ENCODE measurements at places on chromosomes 16 and 17.

GRCh38 chr16:30619638-30620037, 9.4 kb upstream of the ZNF689 start:
- DNase-seq: no peak

DNA sequence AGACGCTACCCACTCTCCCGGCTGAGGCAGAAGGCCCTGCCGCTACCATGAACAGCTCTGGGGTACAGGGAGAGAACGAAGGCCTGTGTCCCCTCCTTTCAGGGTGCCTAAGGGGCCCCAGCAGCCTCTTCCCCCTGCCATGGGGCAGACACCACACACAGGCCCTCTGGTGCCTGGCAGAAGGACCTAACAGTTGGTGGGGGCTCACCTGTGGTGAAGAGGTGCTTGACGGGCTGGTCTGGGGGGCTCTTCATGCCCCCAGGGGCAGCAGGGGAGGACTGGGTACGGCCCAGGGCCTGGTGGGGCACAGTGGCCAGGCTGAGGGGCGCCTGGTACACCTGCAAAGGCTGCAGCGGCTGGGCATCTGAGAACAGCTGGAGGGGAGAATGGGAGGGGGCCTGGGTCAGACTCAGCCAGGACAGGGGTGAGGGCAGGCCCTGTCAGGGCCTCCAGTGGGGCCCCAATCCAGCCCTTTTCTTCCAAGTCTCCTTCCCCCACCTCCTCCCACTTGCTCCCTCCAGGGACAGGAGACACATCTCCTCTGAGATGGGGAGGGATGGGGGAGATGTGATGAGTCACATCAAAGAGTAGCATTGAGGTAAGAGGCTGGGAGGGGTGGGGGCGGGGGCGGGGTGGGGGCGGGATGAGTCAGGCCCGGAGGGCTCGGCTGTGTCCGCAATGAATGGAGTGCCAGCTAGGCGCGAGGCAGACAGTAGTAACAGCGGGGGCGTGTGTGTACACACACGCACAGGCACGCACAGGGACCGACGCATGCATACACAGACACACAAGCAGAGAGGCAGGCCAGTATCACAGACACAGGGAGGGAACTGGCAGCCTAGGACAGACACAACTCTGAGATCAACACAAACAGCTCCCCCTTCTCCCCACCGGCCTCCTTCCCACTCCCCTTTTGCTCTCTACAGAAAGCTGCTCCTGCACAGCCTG, 16.1 kb downstream of the G6PC3 start:
- DNase-seq: no peak

GRCh38 chr16:48611329-48612137, 1.6 kb upstream of the N4BP1 start:
- DNase-seq: peak; percentile 29

GRCh38 chr16:761625-762513, 1.3 kb downstream of the MSLN start:
- no peak for DNase-seq

DNA sequence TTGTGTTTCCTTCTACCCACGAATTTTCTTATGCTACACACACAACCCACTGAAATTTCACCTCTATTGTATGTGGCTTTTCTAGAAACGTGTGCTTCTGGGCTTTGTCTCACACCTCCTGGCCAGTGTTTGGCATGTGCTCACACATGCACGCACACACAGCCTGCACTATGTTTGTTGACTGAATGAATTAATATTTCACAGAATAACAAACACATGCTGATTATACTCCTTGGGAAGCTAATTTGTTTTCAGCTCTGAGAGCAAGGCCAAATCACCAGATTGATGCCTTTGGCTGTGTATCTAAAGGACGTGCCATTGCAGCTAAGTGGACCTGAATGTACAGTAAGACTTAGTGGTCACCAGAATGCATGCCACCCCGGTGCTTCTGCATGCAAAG, 210.7 kb downstream of the WWOX start:
- DNase-seq: no peak

GRCh38 chr16:47386201-47386718, 74.6 kb downstream of the ITFG1 start:
- no peak for DNase-seq

- no peak for DNase-seq
These were observed 69.5 kb downstream of the ENGASE start for GRCh38 chr17:79144133-79144532.

GRCh38 chr16:67561501-67561823, 864 bp upstream of the CTCF start:
- no peak for DNase-seq

DNA sequence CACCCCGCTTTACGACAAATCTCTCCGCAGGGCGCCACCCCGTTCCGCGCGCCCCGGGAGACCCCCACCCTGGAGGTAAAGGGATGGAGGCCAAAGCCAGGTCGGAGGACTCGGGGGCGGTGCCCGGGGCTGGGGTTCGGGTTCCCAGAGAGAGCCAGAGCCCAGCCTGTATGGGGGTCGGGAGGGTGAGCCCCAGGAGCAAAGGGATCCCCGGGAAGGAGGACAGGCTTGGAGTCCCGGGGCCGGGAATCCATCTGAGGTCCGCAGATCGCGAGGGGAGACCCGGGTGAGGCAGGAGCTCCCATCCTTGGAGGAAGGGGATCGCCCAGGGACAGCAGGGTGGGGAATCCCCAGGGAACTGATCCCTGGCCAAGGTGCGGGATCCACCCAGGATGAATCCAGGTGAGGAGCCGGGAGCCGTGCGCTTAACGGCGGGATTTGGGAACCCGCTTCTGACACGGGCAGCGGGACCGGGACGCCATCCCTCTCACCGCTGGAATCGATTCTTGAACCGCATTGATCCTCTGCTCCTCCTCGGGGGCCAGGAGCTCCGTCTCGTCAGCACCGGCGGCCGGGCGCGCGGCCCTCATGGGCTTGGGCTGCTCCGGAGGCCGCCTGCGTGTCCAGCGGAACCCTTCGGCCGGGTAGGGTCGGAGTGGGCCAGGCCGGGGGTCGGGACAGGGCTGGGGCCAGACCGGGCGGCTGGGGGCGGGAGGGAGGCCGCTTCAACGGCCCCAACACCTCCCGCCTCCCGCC, at the start of gene MMD:
TSS of gene MMD (minus strand) at position 657 of the 756 bp plus-strand sequence. CDS start at position 517, 140 bp downstream.
- no peak for DNase-seq

GRCh38 chr16:30040221-30040620, 9.2 kb upstream of the TLCD3B start:
- DNase-seq: no peak

GRCh38 chr16:48629531-48629930, 19.6 kb upstream of the N4BP1 start:
- DNase-seq: no peak

GRCh38 chr16:87764600-87765472, 950 bp downstream of the KLHDC4 start:
- DNase-seq: no peak

DNA sequence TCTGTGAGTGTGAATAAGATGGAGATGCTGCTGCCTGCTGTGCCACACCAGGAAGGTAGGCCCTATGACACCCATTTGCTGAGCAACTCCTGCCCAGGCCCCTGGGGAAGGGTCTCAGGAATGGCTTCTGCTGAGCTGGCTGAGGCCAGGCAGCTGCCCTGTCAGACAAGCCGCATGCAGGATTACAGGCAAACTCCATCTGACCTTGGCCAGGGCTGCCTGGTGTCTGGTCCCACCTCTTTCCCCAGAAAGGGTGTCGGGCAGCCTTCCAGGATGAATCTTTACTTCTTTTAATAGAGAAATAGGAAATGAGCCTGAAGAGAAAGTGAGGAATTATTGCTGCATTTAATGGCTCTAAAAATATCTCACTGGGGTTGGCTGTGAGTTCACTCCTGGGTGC, 182.5 kb downstream of the IRX5 start:
- no peak for DNase-seq

DNA sequence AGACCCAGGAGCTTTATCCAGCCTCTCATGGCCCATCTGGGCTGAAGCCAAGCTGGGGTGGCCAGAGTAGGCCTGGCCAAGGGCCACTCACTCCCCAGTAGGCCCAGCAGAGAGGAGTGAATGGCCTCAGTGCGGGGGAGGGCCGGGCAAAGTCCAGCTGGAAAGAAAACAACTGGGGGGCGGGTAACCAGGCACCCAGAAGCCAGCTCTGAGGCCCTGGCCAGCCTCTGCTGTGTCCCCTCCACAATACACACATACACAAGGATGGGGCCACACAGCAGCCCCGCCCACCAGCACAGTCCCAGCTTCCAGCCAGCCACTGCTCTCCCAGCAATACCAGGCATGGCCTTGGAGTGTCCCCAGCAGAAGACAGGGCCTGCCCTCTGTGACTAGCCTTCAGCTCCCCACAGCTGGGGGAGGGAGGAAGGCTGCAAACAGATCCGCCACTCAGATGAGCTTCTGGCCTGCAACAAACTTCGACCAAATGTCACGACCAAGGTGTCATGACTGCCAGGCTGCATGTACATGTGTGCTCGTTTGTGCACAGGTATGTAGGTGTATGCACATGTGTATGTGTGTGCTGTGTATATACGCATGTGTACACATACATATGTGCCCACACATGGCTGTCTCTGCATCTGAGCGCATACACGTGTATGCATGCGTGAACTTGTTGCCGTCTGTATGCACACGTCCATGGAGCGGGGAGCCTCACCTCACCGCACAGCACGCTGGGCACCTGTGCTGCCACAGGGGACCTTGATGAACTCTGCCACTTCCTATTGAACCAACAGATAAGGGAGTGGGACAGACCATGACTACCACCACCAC, 5.0 kb downstream of the CARHSP1 start:
- no peak for DNase-seq

DNA sequence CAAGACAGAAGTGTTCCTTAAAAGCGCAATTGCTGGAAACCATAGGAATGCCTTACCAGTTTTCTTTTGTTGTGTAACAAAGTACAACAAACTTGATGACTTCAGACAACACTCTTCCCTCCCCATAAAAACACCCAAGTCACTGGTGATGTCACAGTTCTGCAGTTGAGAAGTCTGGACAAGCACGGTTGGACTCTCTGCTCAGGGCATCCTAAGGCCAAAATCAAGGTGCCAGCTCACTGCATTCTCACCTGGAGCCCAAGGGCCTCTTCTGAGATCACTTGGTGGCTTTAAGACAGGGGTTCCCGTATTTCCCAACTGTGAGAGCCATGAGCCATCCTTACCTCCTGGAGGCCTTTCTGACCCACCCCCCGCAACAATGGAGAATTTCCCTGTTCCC, 45.6 kb upstream of the MEAK7 start:
- no peak for DNase-seq

GRCh38 chr17:59105852-59106462, 723 bp downstream of the TRIM37 start:
- DNase-seq: peak; percentile 53

GRCh38 chr16:674968-675883, at the start of gene RHBDL1:
Gene RHBDL1 (plus strand): TSS chr16:675671. CDS start chr16:675791, 120 bp downstream.
- DNase-seq: no peak

GRCh38 chr17:83073389-83074063, 5.9 kb upstream of the METRNL start:
- no peak for DNase-seq

Measured in activated gamma-delta T cell (primary cell).